ENCODE measurements at places on chromosomes 13 and 19. TPM values are rescaled to one million over a fixed set of nuclear protein-coding genes. Genes with fewer than 3 reads are reported as not detected.

Gene ZMYM5
- total RNA-seq = 21.0 TPM

Gene CGB3
- total RNA-seq = not detected

Gene GAS6
- total RNA-seq = 45.1 TPM

Gene CYP2F1
- total RNA-seq = not detected

Gene DUS3L
- total RNA-seq = 82.9 TPM

Gene GTF3A
- 46.6 TPM for total RNA-seq

Gene ZNF534
- not detected for total RNA-seq

Gene FXYD1
- 2.5 TPM for total RNA-seq

Gene NLRP5
- not detected for total RNA-seq

Gene ZNF471
- total RNA-seq = 2.5 TPM

Gene KLK10
- total RNA-seq = not detected

Gene ATP1A3
- not detected for total RNA-seq

Gene TEX29
- total RNA-seq = not detected

Gene CYP2B6
- not detected for total RNA-seq

Gene ZNF99
- not detected for total RNA-seq

Gene TEX26
- not detected for total RNA-seq

Gene PLVAP
- total RNA-seq = 0.09 TPM

Measured in fibroblast of the aortic adventitia (primary cell).